NCI-H187 treated with DMSO at 0.1 percent for 48 hours (cell line): ENCODE measurements at places on chromosomes 3 and 15.

DNA sequence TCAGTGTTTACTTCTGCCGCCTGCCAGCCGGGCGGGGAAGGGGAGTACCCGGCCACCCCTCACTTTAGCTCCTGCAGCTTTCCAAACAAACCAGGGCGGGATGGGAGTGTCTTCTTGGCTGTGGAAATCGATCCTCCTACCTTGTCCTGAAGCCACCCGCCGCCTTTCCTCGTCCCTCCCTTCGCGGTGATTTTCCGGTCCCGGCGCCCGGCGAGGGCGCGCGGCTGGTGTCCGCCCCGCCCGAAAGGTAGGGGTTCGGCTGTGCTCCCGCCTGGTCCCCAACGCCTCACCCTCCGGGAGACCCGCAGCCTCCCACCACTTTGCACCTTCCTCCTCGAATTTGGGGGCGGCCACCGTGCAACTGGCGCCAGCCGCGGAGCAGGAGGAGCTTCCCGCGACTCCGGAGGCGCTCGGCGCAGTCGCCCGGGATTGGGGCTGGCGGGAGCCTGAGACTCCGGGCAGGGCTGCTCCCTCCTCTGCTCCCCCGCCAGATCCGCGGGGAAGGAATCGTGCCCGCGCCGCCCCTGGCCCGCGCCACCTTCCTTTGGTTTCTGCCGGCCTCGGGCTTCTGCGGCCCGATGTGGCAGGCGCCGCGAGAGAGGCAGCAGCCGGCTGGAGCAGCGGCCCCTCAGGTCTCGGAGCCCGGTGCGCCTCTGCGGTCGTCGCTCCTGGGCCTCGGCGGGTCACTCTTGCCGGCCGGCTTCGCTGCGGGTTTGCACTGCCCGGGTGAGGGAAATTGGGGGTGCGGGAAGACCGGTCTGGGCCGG, 30.7 kb upstream of the ST3GAL6 start:
- DNase-seq, result peak; percentile 47

- DNase-seq, result peak; percentile 40
Measured at GRCh38 chr15:32919749-32920414, 202.1 kb downstream of the GREM1 start.

DNA sequence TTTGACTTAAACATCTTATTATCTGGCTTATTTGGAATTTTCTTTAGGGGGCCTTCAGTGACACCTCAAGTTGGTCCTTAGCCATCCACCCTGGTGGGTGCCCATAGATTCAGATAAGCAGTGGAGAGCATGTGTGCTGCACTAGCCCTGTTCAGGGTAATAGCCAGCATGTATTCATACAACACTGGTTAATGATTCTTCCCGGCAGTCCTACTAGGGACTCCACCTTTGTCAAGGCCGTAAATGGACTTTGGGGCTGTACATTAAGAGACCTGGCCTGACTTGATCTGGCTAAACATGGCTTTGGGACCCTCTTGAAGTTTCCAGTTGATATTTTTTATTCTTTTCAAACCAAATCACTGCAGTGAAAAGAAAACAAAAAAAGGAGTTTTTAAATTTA, 125.8 kb downstream of the PTPRG start:
- DNase-seq, result no peak

DNA sequence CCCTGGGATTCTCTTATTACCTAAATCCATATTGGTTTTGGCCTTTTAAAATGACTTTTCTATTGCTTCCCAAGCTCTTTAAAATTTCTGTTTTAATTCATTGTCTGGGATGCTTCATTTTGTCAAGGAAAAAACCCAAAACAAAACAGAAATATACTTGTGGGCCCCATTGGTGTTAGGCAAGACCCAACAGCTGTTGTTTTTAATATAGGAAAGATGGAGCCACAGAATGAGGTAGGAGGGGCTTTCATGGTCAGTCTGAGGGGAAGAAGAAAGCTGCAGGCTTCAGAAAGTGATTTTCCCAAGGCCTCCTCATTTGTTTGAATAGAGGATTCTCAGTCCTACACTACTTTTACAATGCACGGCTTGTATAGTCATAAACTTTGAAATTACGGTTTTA, 180.5 kb downstream of the MCTP2 start:
- DNase-seq, result no peak

DNA sequence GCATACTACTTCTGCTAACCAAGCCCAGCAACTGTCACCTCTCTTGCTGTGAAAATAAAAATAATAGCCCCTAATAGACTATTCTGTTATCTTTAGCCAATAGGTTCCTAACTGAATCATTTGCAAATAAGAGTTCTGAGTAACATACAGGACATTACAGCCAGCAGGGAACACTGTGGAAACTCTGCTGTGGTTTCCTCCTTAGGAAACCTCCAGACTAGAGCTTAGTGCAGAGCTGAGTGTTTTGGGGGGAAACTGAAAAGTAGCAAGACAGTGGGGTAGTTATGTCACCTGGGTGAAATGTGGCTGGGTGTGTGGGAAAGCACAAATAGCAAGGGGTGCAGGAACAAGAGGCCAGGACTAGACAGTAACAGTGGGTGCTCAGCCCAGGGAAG, 32.4 kb downstream of the DZIP1L start:
- no peak for DNase-seq

DNA sequence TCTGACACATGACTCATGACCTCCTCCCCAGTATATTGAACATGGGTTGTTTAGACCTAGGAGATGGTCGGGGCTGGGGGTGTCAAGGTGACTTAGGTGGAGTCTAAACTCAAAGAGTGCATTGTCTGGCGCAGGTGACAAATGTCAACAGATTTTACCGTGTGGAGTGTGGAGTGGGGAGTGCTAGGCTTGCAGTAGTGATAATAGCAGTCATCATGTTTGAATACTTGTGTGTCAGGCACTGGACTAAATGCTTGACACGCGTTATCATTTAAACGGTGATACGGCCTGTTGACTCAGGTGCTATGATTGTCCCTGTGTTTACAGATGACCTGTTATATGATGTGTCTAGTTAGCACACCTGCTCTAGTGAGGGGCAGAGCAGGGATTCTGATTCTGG, 30.8 kb downstream of the MUC20 start:
- DNase-seq, result peak; percentile 80

DNA sequence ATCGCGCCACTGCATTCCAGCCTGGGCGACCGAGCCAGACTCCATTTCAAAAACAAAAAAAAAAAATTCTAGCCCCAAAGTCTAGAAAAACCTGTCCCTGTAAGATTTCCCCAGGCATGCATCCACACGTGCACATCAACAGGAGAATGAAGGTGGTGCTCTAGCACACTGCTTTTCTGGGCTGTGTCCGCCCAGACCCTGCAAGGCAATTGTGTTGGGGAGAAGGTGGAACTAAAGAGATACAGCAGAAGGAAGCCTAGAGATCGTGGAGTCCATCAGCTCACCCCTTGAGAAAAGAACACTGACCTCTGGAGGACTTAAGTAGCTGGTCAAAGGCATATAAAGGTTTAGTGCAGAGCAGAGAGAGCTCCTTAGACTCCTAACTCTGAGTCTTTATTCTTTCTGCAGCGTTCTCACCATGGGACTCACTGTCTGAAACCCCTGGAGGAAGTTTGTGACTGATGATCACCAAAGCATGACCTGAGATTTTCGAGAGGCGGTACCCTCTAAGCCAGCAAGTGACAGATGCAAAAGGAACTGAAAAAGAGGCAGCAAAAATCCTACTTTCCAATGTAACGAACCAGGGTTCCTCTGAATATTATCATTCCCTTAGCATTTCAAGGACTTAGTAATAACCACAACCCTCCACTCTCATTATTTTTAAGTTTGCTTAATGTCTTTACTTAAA, 179.8 kb downstream of the MEX3B start:
- DNase-seq, result no peak

DNA sequence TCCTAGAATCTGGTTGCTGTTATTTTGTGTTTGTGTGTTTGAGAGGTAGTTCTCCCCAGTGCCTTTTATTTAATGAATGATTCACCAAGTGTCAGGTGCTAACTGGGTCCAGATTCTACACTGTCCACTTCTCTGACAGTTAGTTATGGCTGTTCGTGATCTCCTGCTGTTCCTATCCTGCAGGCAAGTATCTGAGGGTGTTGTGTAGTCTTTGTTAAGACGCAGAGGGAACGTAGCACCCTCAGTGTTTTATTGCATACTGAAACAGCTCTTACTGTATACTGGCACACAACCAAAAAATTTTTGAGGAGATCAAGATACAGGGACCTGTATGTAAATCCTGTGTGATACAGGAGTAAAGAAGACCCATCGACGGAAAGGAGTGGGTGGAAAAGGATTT, 1271.3 kb downstream of the ROBO1 start:
- no peak for DNase-seq

GRCh38 chr15:94692710-94693109, 461.3 kb downstream of the MCTP2 start:
- no peak for DNase-seq

DNA sequence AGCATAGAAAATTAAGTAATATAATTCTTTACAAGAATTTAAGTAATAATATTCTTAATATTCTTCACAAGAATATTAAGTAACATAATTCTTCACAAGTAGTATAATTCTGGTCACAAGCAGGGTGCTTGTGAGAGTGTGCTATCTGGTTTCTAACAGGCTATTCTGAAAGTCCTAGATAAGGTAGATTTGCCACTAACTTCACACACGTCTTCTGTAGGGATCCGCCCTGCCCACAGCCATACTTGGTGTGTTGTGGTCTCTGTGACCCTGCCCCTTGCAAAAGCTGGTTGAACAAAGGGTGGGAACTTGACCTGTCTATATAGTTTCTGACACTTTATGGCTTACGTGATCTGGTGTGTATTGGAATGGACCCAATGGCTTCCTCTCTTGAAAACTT, 253.4 kb upstream of the MDFIC2 start:
- DNase-seq, result no peak

DNA sequence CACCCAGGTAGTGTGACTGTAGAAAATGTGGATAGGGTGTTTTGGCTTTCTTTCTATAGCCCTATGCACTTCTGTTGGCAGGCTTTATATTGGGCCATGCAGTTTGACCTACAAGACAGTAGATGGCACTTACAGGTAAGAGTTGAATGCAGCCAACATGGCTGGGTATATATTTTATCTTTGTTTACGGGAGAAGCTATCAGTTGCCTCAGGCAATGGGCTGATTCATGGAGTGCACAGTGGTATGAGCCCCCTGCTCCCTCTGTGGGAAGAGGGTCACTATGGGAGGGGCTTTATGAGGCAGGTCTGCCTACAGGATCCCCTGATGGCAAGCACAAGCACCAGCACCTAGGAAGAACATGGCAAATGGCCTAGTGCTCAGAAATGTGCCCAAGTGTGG, 301.2 kb upstream of the CDIN1 start:
- no peak for DNase-seq

GRCh38 chr15:96348112-96349027, 17.9 kb downstream of the NR2F2 start:
- no peak for DNase-seq

GRCh38 chr3:126927846-126928245, 55.1 kb upstream of the PLXNA1 start:
- no peak for DNase-seq

DNA sequence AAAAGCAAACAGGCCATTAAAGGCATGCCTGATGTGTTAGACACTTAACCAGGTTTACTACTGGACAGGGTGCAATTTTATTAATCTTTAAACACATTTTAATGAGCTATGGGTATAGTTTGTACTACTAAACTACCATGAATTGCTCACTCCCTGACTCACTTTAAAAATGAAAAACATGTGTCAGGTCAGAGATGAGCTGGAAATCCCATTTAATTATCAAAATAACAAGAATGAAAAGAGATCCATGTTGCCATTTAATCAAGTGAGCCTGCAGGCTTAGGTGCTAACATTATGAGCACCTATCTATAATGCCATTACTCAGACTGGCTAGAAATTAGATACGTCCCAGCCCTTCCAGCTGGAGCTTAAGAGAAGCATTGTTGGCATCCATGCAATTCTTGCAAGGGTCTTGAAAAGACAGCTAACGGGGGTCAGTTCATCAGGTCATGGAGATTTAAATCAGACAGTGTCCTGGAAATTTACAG, 224.4 kb downstream of the THRB start:
- no peak for DNase-seq

GRCh38 chr3:66537735-66538134, 36.9 kb upstream of the LRIG1 start:
- DNase-seq, result no peak

DNA sequence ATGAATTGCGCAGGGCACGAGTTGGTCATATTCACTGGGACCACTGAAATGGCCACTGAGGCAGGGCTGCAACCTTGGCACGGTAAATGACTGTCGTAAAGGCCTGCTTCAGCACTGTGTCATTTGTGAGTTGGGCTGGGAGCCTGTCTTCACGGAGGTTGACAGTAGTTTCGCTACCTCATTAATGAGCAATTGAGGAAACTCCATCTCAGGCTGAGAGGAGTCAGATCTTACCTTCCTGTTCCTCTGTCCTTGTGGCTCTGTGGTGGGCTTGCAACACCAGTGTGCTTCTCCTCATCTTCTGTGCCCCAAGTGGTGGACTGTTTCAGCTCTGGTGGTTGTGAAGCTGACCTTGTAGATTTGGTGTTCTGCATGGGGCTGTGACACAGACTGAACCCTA, 80.1 kb upstream of the EIF1B start:
- DNase-seq, result no peak

DNA sequence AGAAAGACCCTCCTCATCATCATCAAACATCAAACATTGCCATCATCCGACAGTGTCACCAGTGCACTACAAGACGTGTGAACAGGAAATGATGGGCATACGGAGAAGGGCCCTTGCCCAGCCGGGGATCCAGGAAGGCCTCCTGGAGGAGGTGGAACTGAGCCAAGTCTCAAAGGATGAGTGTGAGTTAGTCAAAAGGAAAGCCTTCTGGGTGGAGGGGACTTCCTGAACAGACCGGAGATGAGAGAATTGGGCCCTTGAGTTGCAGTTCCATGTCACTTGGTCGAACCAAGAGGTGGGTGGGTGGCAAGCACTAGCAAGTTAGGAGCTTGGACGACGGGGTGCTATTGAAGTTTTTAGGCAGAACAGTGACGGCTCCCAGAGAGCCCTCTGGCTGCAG, 8.5 kb downstream of the SEMA4B start:
- no peak for DNase-seq

DNA sequence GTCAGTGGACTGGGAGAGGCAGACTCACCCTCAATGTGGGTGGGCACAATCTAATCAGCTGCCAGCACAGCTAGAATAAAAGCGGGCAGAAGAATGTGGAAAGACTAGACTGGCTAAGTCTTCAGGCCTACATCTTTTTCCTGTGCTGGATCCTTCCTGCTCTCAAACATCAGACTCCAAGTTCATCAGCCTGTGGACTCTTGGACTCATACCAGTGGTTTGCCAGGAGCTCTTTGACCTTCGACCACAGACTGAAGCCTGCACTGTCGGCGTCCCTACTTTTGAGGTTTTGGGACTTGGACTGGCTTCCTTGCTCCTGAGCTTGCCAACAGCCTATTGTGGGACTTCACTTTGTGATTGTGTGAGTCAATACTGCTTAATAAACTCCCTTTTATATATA, 68.0 kb downstream of the CNTN3 start:
- DNase-seq, result no peak

DNA sequence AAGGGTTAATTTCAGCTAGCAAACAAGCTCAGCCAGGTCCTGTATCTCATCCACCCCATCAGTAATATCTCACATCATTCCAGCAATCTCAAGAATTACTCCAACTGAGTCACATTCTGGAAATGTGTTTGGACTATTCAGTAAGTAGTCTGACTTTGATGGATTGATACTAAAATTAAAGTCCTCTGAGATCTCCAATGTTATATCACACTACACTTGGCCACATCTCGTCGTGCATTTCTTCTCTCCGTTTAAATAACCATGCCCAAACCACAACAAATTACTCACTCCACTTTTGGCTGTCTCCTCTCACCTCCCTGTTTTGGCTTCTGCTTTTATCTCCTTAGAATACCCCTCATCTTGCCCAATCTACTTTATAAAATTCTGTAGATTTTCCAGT, 292.2 kb downstream of the PYDC2 start:
- DNase-seq, result no peak
